ENCODE measurements at places on chromosomes 3 and 15.
A peak's percentile ranks its signal among the peaks of the same experiment; 100 is the strongest.

DNA sequence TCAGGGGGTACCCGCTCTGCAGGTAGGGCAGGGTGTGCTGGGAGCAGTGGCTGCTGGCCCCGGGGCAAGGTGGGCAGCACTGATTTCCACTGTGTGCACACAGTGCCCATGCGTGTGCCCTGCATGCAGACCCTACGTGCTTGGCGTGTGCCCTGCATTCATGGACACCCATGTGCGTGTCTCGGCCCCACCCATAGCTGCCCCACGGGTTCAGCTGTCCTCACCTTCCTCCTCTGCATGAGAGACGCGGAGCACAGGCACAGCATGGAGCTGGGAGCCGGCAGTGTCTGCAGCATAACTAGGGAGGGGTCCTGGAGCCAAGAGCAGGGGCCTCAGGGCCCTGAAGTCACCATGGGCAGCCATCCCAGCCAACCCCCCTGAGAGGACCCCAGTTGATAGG is 1.6 kb upstream of the UCN2 start:
- DNase-seq = no peak

- DNase-seq = no peak
Observed at GRCh38 chr3:61991706-61992105, 381.6 kb downstream of the FEZF2 start.

DNA sequence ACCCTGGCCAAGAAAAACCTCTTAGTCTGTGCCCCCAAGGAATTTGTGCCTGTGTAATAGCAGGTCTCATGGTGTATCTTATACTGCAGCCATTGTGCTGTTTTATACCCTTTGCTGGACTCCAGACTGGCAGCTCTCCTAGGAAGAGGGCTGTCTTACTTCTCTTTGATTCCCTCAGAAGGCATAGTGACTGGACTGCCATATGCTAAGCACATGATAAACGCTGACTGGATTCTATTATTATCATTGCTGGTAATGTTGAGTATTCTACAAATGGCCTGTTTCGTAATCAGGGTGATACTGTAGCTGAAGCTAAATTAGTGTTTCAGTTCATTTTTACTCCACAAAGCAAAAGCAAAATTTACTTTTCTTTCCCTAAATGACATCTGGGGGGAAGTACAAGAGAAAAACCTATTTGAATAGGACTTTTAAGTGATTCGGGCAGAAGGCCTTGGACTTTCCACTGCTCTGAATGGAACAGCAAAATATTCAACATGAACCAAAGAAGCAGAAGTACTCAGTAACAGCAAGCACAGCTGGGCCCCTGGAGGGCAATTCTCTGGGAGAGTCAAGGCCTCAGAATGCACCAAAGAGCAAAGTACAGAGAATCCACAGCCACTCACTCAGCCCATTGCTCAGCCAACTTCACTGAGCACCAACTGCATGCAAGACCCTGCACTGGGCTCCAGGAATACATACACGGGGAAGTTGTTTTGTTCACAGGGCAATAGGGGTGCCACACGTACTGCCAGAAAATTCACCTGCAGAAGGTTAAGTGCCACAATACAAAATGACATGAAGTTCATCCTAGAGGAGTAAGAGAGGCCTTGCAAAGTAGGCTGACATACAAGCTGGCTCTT is 7.9 kb upstream of the BCL2A1 start:
- DNase-seq = peak; percentile 53

GRCh38 chr3:38126121-38126892 is 10.6 kb downstream of the ACAA1 start:
- no peak for DNase-seq
